ENCODE measurements at places on chromosomes 7 and 10. TPM values are rescaled to one million over a fixed set of nuclear protein-coding genes. Genes with fewer than 3 reads are reported as not detected.

DNA sequence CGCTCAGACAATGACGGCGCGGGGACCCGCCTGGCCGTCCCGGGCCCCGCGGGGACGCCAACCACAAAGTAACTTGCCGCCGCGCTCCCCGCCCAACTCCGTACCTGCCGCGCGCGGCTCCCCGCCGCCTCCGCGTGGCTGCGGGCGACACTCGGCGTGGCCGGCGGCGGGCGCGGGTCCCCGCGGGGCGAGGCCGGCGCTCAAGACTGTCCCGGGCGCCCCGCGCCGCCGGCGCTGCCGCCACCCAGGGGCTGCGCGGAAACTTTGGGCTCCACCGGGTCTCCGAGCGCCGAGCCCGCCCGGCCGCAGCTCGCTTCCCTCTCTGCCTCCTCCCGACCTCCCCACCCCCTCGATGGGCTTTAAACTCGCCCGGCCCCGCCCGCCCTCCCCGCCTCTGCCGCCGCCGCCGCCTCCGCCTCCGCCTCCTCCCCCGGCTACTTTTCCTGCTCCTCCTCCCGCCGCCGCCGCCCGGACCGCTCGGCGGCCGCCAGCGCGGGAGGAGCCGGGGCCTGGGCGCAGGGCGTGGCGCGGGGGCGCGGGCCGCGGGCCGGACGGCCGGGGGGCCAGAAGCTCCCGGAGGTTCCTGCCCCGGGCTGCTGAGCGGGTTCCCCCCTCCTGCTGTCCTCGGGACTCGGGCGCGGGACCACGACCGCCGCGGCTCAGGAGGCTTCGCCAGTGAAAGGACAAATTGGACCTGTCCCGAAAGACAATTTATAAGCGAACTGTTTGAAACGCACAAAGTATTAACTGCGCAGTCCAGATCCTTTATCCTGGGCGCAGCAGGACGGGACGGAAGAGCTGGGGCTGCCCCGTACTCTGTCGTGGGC lies 10.6 kb upstream of the GRB10 start:
- DNase-seq = peak; percentile 72

DNA sequence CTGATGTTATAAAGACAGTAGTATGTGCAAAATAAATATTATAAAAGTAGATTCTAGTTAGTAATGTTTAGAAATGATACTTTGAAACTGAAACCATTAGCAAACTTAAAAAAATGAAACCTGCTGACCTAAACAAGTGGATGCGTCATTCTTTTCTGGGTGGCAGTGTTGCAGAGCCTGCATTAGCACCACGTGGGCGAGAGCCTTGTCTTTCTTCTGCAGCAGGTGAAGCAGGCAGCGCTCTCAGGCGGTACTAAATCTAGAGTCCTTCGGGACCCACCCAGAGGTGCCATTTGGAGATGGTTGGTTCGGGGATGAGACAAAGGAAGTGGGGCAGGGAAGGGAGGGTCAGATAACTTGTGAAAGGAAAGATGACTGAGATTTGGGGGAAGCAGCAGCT lies 759.1 kb upstream of the IGFBP3 start:
- no peak for DNase-seq

DNA sequence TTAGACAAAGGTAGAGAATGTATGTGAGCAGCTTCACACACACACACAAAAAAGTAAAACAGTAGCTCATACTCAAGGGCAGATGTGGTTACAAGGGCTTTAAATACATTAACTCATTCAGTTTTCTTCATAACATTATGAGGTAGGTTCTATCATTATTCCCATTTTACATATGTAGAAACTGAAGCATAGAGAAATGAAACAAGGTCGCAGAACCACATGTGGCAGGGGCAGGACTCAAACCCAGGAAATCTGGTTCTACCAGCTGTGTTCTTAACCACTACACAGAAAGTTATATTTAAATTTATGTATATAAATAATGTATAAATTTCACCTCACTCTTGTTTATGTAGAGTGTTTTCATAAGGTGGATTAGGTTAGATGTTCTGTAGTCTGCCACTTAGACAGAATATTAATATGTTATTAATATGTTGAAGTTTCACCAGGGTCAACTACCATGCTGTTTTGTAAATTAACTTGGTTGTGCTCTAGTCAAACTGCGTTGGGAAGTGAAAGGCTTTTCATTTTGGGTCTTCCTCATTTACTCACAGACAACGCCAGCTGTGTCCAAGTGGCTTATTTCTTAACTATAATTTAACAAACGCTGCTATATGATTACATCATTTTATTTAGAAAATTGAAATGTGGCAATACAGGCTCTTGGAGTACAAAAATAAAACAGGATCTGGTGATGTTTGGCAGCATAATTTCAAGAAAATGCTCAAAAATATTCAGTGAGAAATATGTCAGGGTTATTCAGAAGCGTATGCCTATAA lies 138.4 kb downstream of the MDFIC start:
- DNase-seq = no peak

- DNase-seq = no peak
Observed at GRCh38 chr10:8402576-8402975, 348.1 kb downstream of the GATA3 start.

The PAPSS2 gene
- polyA plus RNA-seq = 12.0 TPM

DNA sequence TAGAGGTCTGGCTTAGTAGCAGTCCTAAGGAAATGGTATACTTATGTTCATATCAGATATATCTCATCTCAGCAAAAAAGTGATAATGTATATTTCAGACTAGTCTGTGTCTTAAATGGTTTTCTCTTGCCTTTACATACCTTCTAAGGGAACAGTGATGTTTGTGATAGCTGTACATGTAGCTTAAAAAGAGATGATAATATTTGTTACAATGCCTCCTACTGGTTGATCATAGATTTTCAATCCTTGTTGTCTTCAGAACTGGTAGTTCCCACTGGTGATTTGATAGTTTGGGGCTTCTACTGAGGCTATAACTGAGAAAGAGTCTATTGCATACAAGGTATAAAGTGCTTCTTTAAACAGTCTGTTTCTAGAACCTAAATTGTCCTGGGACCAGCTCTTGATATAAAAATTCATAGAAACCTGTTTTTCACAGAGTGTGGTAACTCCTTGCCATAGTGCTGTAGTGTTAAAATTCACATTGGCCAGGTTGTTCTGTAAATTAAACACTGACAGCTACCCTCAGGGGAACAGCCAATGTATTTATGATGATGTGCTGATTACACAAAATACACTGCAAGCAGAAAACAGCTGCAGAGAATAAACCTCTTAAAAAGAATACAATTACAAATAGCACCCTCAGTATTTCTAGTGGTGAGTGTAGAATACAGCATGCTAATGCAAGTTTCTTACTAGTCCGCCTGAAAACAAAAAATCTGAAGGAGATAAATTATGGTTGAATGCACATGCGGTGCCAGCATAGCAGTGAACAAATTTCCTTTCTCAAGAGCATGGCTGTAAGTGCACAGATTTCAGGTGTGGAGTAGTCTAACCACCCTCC lies 90.3 kb downstream of the BTRC start:
- DNase-seq = no peak

Measured in muscle of back (tissue), 13 donors.